ENCODE measurements at places on chromosomes 1 and 21.

- DNase-seq = no peak
Observed at GRCh38 chr1:112307930-112308591, 88.0 kb upstream of the CTTNBP2NL start.

GRCh38 chr1:167909691-167910180, 4.2 kb downstream of the ADCY10 start:
- DNase-seq = no peak

- no peak for DNase-seq
Observed at GRCh38 chr1:164843743-164844500, 284.9 kb downstream of the PBX1 start.

DNA sequence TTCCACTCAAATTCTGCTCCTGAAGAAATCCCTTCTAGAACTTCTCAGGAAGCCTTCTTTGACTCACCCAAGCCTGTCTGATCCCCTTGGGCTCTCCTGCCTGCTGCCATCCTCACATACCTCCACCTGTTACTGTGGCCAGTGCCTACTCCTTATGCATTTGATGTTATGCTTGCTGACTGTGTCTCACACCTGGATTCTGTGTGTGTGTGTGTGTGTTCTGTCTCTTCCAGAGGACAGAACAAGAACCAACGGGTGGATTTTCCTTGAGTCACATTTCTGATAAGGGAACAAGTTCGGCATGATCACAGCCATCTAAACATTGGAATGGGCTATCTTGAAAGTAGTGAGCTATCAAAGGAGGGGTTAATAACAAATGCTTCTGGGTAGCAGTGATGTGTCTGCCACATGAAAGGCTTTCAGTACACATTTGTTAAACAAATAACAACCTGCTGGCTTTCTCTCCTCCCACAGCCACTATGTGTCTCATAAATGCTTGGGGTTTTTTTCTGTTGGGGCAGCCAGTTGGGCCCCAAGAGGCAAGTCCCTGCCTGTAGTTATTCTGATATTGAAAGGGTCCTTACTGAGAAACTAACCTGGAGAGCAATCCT, 8.9 kb upstream of the GPR37L1 start:
- no peak for DNase-seq

GRCh38 chr1:77579547-77579946, 102.9 kb downstream of the ZZZ3 start:
- DNase-seq = no peak

- peak; percentile 87 for DNase-seq
Observed at GRCh38 chr1:155255243-155256007, at the start of gene ENTREP3. Gene ENTREP3 (minus strand): TSS chr1:155255483. CDS start chr1:155254877, 606 bp downstream.

- DNase-seq = no peak
Observed at GRCh38 chr1:238258510-238258909, 367.8 kb upstream of the ZP4 start.

GRCh38 chr1:239717097-239717917, 330.9 kb downstream of the CHRM3 start:
- DNase-seq = no peak

- no peak for DNase-seq
Observed at GRCh38 chr1:17713993-17714392, 41.1 kb upstream of the ACTL8 start.

GRCh38 chr1:91747666-91748065, 138.3 kb downstream of the TGFBR3 start:
- no peak for DNase-seq

DNA sequence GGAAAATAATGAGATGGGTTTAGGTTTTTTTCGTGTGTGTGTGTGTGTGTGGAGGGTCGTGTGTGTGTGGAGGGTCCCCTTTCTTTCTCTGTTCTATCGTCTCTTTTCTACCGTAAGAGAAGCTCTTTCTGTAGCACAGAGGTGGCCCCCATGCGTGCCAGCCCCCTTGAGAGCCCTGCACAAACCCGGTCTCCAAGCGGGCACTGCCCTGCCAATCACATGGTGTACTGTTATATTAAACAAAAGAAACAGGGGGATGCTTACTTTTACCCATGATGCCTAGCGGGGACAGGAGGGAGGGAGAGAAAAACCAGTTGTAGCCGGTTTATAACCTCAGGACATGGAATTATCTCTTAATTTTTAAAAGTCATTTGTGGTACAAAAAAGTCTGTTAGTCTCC, 41.0 kb downstream of the GATAD2B start:
- DNase-seq = peak; percentile 96

DNA sequence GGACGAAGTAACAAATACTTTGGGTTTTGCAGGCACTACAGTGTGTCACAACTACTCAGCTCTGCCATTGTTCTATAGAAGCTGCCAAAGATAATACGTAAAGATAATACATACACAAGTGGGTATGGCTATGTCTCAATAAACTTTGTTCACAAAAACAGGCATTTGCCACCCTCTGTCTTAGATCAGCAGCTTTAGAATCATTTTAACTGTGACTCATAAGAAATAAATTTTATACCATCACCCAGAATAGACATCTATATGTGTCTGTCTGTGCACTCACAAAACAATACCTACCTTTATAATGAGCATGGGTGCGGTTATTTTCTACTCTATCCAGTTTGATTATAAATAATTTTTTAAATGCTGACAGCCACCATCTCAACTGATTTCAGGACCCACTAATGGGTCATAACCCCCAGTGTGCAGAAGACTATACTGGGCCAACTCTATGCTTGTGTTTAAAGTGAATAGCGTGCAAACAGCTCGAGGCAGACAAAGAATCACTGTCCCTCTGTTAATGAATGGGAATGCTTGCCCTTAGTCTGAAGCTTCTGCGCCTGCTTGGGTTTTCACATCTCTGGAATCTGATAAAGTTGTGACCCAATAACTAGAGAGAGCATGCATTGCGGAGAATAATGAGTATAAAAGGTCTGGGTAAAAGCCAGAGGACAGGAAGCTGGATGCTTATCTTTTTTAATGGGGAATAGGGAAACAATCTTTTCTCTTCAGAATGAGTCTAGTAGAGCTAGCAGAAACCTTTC, 216.2 kb downstream of the PLPP3 start:
- DNase-seq = no peak
